ENCODE measurements at places on chromosomes 12 and 14. TPM values are rescaled to one million over a fixed set of nuclear protein-coding genes. Genes with fewer than 3 reads are reported as not detected.

The RERGL gene
- not detected for total RNA-seq

GRCh38 chr12:45580356-45580969 lies 149.0 kb upstream of the ARID2 start:
- no peak for DNase-seq

- DNase-seq: no peak
These were observed 7.8 kb downstream of the CKB start for GRCh38 chr14:103514596-103515421.

DNA sequence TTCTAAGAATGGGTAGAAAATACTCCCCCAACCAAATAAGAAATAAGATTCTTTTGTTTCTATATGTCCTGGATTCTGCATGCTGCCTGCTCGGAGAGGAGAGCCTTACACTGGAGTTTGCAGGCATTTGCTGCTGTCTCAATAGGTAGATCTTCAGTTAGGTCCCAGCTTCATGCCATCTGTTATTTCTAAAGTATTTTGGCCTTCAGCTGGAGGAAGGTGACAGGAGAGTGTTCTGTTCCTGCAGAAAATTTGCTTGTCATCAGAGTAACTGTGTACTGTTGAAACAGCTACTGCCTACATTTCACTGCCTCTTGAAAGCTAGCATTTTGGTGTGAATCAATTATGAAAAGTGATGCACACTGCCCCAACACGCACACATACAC lies 966.9 kb downstream of the NRXN3 start:
- DNase-seq: no peak

The IFNG gene
- total RNA-seq: 25.0 TPM

DNA sequence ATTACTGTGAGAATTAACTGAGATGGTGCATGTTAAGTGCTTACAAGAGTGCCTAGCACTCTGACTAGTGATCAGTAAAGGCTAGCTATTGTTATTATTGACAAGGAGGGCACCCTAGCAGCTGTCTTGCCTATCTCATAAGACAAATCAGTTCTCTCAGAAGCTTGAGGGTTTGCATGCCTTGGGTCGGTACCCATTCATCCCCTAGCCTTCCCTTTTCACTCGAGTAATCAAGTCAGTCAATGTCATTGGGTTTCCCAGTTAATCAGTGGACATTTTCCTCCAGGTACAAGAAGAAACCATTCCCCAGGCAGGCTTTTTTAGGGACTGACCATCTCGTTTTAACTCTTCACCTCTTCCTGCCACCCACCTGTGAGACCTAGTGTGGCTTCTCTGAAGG lies 10.4 kb upstream of the TFCP2 start:
- DNase-seq: no peak

The CLEC1A gene
- not detected for total RNA-seq

DNA sequence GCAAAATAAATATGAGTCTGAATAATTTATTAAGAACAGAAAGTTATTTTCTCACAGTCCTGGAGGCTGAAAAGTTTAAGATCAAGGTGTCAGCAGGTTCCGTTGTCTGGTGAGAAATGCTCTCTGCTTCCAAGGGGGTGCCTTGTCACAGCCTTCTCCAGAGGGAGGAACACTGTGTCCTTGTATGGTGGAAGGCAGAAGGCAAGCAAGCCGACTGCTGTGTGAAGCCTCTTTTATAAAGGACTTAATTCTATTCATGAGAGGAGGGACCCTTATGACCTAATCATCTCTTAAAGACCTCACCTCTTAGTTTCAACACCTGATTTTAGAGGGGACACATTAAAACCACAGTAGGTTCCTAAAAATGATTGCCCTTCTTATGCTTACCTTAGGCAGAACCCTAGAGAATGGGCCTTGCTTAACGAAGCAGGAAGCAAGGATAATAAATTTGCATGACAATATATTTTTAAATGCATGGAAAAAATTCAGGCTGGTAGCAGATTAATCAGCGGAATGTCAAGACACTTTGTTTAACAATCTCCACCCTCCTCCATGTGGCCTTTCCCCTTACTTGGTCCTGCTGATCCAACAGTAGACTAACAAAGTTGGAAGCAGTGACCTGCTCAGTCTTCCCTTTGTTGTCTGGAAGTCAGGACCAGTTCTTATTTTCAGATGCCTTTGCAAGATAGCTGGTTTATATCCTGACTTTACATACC lies 154.9 kb downstream of the DYRK2 start:
- DNase-seq: no peak

The TEAD4 gene
- total RNA-seq: 0.68 TPM

- no peak for DNase-seq
These were observed 85.8 kb downstream of the SLC25A47 start for GRCh38 chr14:100409003-100409360.

DNA sequence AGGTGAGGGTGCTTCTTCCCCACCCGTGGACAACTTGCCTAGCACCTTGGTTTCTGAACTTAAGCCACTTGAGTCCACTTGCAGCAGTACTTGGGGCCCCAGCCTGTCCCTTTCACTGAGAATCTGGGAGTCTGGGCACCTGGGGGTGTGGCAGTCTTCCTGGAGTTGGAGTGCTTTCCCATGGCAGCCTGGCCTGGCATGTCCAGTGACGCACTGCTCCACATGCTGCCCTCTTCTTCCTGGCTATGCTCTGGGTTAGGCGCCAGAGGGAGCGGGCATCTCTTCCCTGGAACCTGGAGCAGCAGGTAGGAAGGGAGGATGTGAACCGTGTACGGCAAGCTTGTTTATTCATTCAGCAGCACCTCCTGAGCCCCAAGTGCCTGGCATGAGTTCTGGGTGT lies 76.4 kb downstream of the PAPOLA start:
- DNase-seq: no peak

The ZDHHC22 gene
- total RNA-seq: not detected

DNA sequence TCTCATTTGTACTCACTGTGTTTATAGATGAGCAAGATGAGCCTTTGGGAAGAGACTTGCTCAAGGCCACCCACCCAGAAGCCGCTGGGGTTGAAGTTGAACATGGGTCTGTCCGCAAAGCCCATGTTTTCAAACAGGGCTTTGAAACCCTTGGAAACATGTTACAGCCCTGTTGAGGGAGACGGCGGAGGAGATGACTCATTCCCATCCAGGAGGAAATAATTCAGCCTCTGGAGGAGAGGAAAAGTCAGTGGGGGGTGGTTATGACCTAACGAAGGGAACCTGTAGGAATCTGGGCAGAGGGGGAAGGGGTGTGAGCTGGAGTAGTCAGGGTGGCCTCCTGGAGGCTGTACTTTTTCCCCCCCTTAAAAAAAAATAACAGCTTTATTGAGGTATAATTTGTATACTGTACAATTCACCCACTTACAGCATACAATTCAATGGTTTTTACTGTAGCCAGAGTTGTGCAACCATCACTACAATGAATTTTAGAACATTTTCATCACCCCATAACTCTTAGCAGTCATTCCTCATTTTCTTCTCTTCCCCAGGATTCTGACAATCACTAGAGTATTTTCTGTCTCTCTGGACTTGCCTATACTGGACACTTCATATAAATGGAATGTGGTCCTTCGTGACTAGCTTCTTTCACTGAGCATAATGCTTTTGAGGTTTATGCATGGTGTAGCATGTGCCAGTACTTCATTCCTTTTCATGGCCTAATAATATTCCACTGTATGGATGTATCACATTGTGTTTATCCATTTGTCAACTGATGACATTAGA lies 1.9 kb upstream of the RIN3 start:
- DNase-seq: no peak

The KRT82 gene
- total RNA-seq: not detected

GRCh38 chr14:99437706-99438105 lies 43.0 kb downstream of the SETD3 start:
- no peak for DNase-seq

GRCh38 chr12:42695490-42695995 lies 106.0 kb upstream of the PRICKLE1 start:
- no peak for DNase-seq

GRCh38 chr12:111454311-111454710 lies 48.6 kb downstream of the SH2B3 start:
- peak; percentile 13 for DNase-seq

The AQP6 gene
- not detected for total RNA-seq

DNA sequence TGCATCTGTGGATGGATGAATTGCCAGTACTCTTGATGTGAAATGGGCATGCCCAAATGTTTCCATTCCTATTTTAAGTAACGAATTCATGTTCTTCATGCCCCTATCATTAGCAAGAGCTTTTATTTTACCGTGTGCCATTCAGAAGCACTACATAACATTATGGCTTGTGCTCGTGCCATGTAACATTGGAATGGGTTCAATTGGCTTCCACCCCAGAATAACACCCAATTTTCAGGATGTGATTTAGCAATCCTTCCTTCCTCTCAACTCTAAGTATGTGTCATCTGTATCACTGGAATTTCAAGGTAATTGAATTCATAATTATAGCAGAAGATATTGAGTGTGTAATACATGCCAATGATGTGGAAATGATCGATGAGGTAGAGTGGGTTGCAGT lies 145.8 kb upstream of the TMPO start:
- no peak for DNase-seq

The GARIN6 gene
- not detected for total RNA-seq

The TMPRSS12 gene
- not detected for total RNA-seq

- no peak for DNase-seq
These were observed 3.6 kb downstream of the DDX51 start for GRCh38 chr12:132140501-132140900.

DNA sequence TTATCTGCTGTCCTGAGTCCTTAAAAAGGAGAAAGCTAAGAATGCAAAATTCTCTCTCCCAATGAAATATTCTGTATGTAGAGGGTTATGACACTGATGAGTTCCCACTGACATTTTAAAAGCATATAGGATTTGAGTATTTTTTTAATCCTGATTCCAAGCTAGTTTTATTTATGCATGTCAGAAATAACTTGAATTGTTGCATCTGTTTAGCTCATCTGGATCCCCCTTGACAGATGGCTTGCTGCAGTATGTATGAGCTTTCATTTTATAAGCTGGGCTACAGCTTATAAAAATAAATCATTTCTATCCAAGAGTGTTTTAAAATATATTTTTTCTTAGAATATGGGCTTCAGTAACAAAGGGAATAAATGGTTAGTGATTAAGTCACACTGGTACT lies 495.3 kb downstream of the NELL2 start:
- no peak for DNase-seq

The WNT1 gene
- total RNA-seq: 0.33 TPM

The LRCOL1 gene
- total RNA-seq: not detected

DNA sequence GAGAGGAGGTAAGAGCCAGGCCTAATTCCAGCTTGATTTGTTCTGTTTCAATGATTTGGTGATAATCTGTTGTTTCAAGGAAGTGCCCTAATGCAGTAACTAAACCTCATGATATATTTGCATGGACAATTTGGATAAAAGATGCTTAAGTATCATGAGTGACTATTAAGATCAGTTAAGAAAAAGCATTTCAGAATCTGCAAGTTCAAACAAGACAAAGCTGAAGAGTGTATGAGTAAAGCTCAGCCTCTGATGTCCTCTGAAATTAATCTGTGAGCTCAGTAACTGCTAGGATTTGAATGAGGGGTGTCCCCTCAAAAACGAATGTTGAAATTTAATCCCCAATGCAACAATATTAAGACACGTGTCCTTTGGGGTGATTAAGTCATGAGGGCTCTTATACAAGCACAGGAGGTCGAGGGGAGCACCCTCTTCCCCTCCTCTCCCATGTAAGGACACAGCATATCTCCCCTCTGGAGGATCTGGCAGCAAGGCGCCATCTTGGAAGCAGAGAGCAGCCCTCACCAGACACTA lies 949.2 kb downstream of the GALC start:
- DNase-seq: no peak

DNA sequence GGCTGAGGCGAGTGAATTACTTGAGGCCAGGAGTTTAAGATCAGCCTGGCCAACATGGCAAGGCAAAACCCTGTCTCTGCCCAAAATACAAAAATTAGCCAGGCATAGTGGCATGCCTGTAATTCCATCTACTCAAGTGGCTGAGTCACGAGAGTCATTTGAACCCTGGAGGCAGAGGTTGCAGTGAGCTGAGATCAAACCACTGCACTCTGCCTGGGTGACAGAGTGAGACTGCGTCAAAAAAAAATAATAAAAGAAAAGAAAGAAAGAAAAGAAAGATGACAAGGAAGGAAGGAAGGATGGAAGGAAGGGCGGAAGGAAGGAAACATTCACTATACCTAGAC lies 159.6 kb upstream of the CNOT2 start:
- DNase-seq: no peak

DNA sequence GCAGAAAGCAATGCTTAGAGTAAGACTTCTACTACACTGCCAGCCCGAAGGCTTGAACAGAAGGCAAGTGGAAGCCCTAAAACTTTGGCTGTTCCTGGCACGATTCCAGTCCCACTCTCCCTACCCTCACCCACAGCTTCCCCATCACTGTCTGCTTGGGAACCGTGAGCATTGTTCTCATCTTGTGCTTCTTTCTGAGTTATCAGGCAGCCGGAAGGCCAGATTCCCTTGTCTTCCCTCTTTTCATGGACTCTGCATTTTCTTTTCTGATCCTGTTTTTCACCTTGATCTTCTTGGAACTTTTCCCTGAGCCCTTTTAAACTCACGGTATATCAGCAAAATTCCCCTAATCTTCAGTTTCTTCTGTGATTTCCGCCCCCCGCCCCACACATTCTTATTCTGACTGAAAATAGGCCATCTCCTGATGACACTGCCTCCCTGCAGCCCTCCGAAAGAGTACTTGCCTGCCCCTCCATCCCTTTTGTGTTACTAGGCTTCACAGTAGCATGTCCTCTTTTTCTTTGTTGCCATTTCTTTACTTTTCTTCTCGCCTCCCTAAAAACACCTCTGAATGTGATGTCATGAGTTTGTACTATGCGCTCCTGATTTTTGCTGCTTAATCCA lies 29.9 kb downstream of the RCOR1 start:
- no peak for DNase-seq

GRCh38 chr12:7784701-7785100 lies 4.5 kb upstream of the NANOG start:
- DNase-seq: no peak

DNA sequence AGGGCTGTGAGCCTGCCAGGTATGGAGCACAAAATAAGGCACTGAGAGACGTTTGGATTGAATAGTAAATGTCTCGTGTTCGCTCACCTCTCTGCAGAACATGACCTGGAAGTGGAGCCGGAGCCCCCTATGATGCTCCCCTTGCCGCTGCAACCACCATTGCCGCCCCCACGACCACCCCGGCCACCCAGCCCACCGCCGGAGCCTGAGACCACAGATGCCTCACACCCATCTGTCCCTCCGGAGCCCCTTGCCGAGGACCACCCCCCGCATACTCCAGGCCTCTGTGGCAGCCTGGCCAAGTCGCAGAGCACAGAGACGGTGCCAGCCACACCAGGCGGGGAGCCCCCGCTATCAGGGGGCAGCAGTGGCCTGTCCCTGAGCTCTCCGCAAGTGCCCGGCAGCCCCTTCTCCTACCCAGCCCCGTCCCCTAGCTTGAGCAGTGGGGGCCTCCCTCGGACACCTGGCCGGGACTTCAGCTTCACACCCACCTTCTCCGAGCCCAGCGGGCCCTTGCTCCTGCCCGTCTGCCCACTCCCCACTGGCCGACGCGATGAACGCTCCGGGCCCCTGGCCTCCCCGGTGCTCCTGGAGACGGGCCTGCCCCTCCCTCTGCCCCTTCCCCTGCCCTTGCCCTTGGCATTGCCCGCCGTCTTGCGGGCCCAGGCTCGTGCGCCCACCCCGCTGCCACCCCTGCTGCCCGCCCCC lies 18.7 kb downstream of the SETD1B start:
- DNase-seq: no peak

All from activated CD4-positive, alpha-beta memory T cell treated with anti-CD3 and anti-CD28 coated beads, Interleukin-2, amount 10 ng/mL, durations not matched to agents 7 days and 5 days (primary cell).